ENCODE measurements at places on chromosomes 11 and 22.

- H3K27ac ChIP-seq, result no peak overlapping the region
- no peaks in the 10 kb centered on the region for H3K36me3 ChIP-seq
- no peak for DNase-seq
- H3K4me1 ChIP-seq, result no peaks in the 10 kb centered on the region
- peaks cover 16% of the 10 kb centered on the region for H3K27me3 ChIP-seq
- H3K4me3 ChIP-seq, result no peak overlapping the region
These were observed 10.6 kb downstream of the ART1 start for GRCh38 chr11:3655547-3655946.

DNA sequence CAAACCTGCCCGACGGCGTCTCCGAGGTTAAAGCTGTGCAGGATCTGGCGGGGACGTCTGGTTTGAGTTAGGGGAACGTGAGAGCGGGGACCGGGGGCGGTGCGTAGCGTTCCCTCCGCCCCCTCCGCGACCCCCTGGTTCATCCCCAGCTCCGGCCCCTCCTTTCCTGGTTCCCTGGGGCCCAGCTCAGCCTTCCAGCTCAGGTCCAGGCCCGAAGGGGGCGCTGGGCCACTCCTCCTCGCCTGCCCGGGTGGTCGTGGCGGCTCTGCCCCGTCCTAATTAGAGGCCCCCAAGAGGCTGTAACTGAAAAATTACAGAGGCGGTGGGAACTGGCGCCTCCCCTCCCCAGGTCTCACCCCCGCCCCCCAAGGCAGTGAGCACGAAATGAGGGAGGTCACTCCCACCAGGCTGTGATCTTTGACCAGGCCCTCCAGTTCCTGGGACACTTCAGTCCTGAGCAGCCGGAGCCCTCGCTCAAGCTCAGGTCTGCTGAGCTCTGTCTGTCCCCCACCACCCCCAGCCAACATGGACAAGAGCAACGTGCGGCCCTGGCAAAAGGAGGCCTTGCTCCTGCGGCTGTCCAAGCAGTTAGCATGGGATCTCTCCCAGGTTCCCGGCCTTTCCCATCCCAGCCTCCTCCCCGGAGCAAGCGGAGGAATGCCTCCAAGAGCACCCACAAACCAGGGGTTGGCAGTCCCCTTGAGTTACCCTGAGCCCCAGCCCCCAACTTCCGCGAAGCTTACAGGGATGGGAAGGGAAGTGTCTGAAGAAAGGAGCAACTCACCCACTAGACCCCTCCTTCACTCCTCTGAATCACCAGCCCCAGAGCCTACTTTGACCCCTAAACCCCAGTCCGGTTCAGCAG, 3.3 kb downstream of the CD248 start:
- H3K27me3 ChIP-seq, result no peaks in the 10 kb centered on the region
- no peak overlapping the region for H3K27ac ChIP-seq
- H3K36me3 ChIP-seq, result no peaks in the 10 kb centered on the region
- peaks cover 49% of the 10 kb centered on the region for H3K4me1 ChIP-seq
- DNase-seq, result no peak

- H3K27ac ChIP-seq, result no peak overlapping the region
- H3K27me3 ChIP-seq, result no peaks in the 10 kb centered on the region
- peaks cover 6% of the 10 kb centered on the region for H3K4me1 ChIP-seq
- H3K36me3 ChIP-seq, result no peaks in the 10 kb centered on the region
- H3K4me3 ChIP-seq, result no peak overlapping the region
These were observed 9.4 kb downstream of the SLCO2B1 start for GRCh38 chr11:75160220-75160757.

DNA sequence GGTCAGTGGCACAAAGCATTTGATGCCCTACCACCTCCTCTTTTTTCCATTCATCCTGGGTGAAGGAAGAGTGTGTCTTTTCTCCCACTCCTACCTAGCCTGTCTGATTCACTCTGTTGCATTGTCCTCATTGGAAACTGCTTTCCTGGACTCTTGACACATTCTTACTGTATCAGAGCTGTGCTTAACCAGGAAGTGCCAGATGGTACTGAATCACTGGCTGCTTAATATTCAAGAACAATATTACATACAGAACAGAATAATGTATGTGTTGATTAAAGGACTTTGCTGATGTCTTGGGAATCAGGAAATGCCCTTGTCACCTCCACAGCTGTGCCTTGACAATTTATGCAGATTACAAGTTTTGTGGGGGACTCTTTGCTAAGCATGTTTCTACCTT, 44.4 kb downstream of the SVIP start:
- peaks cover 14% of the 10 kb centered on the region for H3K4me1 ChIP-seq
- H3K36me3 ChIP-seq, result no peaks in the 10 kb centered on the region
- no peak overlapping the region for H3K4me3 ChIP-seq
- DNase-seq, result no peak
- no peak overlapping the region for H3K27ac ChIP-seq
- no peaks in the 10 kb centered on the region for H3K27me3 ChIP-seq

- DNase-seq, result peak; percentile 52
- peaks cover 62% of the 10 kb centered on the region for H3K4me1 ChIP-seq
- H3K4me3 ChIP-seq, result peak overlapping the region; percentile 82
- H3K36me3 ChIP-seq, result no peaks in the 10 kb centered on the region
- H3K27ac ChIP-seq, result peak overlapping the region; percentile 95
- H3K27me3 ChIP-seq, result no peaks in the 10 kb centered on the region
These were observed 48.2 kb downstream of the UBASH3B start for GRCh38 chr11:122703541-122704272.

DNA sequence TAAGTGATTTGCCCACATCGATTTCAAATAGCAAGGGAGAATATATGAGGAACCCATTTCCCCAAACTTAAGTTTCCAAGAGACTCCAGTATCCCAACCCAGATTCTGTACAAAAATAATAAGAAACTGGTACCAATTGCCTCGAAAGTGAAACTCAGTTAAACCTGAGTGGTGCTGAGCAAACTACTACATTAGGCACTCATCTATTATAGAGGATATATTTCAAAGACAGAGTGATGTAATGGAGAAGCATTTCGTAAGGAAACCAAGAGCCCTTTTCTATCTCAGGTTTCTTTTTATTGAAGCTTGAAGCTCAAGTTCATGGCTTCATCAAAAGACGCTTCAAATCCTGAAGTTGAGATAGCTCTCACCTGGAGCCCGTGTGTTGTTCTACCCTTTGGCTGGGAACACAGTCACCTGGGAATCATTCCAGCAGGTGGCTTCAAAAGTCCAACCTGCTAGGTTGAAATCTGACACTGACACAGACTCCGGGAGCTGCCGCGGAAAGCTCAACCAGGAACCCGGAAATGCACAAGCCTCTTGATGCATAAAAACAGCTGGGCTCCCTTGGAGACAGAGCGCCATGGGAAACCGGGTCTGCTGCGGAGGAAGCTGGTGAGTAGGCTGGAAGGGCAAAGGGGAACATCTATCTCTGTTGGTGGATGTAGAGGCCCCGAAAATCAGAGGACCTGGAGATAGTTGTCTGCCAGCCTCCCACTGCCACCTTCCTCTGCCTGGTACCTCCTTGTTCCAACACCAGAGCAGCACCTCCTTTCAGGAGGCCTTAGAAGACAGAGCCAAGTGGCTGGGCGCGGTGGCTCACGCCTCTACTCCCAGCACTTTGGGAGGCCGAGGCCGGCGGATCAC, at the start of gene C11orf52:
TSS of gene C11orf52 (plus strand) at position 524 of the 867 bp plus-strand sequence. CDS start at position 584, 60 bp downstream.
- no peaks in the 10 kb centered on the region for H3K36me3 ChIP-seq
- H3K4me3 ChIP-seq, result no peak within 1 kb of the TSS
- DNase-seq, result no peak
- no peaks in the 10 kb centered on the region for H3K4me1 ChIP-seq
- H3K27me3 ChIP-seq, result peaks cover 27% of the 10 kb centered on the region

GRCh38 chr11:22539821-22540256, 85.8 kb downstream of the FANCF start:
- H3K27ac ChIP-seq, result no peak overlapping the region
- H3K4me1 ChIP-seq, result no peaks in the 10 kb centered on the region
- DNase-seq, result no peak
- no peaks in the 10 kb centered on the region for H3K36me3 ChIP-seq
- peaks cover 40% of the 10 kb centered on the region for H3K27me3 ChIP-seq

DNA sequence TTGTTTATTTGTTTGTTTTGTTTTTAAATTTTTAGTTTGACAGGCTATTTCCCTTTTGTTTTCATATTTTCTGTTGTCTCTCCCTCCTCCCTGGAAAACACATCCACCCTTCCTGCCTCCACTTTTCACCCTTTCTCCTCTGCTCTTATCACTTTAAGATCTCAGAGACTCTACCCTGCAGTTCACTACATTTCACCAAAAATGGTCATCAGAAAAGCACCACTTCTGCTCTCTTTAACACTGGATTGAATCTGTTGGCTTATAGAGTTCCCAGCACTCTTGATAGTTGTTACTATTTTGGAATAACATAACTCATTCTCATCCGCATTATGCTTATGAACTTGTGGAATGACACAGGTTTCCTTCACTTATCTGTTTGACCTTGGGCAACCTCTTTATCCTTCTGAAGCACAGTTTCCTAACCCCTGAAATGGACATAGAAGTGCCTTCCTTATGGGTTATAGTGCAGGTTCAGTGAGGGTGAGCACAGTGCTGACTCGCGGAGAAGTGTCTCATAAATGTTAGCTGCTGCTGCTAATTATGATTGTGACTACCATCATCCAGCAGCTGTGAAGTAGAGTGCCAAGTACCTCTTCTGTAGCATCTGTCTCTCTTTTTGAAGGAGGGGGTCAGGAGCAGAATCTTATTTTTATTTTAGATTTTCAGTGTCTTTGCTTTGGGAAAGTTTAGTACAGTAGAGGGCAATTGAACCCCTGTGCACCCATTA, 15.0 kb downstream of the TEAD1 start:
- H3K4me3 ChIP-seq, result no peak overlapping the region
- H3K27ac ChIP-seq, result no peak overlapping the region
- H3K36me3 ChIP-seq, result no peaks in the 10 kb centered on the region
- H3K4me1 ChIP-seq, result peaks cover 15% of the 10 kb centered on the region

- DNase-seq, result no peak
- H3K27me3 ChIP-seq, result peaks cover 16% of the 10 kb centered on the region
- H3K4me1 ChIP-seq, result peaks cover 12% of the 10 kb centered on the region
- no peaks in the 10 kb centered on the region for H3K36me3 ChIP-seq
These were observed 381.9 kb downstream of the CADM1 start for GRCh38 chr11:115122274-115122673.

- H3K4me3 ChIP-seq, result no peak overlapping the region
- no peak overlapping the region for H3K27ac ChIP-seq
- H3K36me3 ChIP-seq, result no peaks in the 10 kb centered on the region
- no peaks in the 10 kb centered on the region for H3K4me1 ChIP-seq
These were observed 10.6 kb downstream of the LRRC75B start for GRCh38 chr22:24582056-24582814.
